ENCODE measurements at places on chromosomes 2 and 18.

- no peak for DNase-seq
Observed at GRCh38 chr18:13585379-13586153, 140.8 kb downstream of the FAM210A start.

DNA sequence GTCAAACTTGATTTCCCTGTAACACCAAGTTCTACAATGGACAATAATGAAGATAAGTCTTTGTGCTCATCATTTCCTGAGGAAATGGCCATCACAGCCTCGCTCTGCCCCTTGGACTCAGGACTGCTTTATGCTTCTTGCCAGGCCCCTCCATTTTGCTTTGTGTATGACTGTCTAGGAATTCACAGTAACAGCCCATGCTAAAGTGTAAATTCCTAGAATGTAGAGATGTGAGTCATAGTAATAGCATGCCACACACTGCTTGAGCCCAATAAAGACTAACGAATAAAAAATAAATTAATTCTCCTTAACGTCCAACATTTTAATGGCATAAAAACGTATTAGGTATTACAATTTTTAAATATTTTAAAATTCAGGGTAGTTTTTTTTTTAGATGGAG lies 226.5 kb downstream of the PID1 start:
- no peak for DNase-seq

- no peak for DNase-seq
Observed at GRCh38 chr2:74528600-74529356, 728 bp downstream of the AUP1 start.

GRCh38 chr2:230234845-230235244 lies 9.3 kb downstream of the SP140 start:
- DNase-seq, result no peak

GRCh38 chr18:56393870-56394269 lies 244.5 kb downstream of the TXNL1 start:
- no peak for DNase-seq

- no peak for DNase-seq
Observed at GRCh38 chr2:132731441-132731840, 61.4 kb upstream of the LYPD1 start.

- no peak for DNase-seq
Observed at GRCh38 chr2:64819361-64819760, 165.6 kb upstream of the SERTAD2 start.

DNA sequence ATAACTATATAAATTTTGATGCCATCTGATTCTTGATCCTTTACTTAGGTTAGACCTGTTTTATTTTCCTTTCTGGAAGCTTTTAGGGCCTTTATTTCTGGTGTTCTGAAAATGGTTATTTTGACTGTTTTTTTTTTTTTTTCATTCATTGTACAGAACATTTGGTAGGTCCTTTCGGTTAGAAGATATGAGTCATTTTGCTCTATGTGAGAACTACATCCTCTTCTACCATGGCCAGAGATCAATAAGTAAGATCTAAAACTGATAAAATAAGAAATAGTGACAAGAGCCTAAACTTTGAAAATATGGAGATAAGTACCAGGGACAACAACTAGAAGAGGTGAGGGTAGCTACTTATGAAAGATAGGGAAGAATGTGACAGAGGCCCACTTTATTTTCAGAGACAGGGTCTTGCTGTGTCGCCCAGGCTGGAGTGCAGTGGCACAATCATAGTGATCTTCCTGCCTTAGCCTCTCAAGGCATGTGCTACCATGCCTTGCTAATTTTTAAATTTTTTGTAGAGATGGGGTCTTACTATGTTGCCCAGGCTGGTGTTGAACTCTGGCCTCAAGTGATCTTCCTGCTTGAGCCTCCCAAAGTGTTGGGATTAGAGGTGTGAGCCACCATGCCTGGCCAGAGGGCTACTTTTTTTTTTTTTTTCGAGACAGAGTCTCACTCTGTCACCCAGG lies 66.5 kb downstream of the EIF2AK3 start:
- DNase-seq, result no peak

DNA sequence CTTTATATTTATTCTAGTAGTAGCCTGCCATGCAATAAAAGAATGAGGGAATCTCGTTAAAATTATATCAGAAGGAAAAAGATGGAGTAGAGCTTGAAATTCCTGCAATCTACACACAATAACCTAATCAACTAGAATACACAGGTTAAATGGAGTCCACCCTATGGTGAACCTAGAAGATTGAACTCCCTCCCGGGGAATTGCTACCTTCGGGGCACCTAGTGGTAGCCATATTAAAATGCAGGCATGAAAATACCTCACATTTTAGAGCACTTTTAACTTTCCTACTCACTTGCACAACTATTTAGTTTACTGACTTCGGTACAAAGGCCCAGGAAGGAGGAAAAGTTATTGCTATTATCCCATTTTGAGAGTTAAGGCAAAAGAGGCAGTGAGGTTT lies 174.5 kb downstream of the SS18 start:
- DNase-seq, result no peak

DNA sequence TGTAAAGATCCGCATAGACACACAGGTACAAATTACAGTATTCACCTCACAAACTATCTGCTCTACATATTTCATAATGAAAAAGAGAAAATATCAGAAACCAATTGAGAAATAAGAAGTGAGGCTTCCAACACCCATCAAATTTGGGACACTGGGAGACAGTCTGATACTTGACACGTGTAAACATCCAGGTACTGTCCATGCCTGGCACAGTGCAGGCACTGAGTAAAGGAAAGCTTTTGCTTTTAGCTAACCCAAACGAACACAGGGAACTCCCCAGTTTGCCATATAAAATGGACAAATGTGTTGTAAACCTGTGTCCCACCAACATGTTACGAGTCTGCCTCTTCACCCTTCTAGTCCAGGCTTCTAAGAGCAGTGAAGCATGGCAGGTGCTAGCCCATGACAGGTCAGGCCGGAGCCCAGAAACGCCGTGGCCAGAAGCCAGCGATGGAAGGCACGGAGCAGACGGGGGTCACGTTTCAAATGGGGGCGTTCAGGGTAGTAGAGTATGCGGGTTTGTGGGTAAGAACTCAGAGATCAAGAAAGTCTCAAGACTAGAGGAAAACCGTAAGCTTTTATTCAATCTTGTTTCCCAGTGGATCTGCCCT lies 27.0 kb downstream of the CDH2 start:
- DNase-seq, result no peak

- DNase-seq, result no peak
Observed at GRCh38 chr2:237513693-237514092, 26.6 kb downstream of the MLPH start.

DNA sequence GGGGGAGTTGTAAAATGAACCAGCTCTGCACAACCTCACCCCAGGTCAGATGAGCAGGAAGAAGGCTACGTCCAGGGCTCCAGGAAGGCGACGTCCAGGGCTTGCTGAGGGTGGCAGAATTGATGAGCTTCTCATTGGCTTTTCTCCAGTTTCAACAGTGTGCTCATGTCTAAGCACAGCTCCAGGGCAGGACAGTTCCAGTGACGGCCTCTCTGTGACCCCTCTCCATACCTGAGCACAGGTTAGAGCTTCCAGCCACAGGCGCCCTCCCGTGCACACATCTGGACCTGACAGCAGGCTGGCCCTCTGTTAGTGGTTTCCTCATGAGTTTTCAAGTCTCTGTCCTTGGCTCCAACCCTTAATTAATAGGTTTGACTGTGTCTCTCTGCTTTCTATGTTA lies 327.6 kb downstream of the ZNF516 start:
- DNase-seq, result no peak

- no peak for DNase-seq
Observed at GRCh38 chr2:113357071-113357470, 78.3 kb upstream of the PAX8 start.

DNA sequence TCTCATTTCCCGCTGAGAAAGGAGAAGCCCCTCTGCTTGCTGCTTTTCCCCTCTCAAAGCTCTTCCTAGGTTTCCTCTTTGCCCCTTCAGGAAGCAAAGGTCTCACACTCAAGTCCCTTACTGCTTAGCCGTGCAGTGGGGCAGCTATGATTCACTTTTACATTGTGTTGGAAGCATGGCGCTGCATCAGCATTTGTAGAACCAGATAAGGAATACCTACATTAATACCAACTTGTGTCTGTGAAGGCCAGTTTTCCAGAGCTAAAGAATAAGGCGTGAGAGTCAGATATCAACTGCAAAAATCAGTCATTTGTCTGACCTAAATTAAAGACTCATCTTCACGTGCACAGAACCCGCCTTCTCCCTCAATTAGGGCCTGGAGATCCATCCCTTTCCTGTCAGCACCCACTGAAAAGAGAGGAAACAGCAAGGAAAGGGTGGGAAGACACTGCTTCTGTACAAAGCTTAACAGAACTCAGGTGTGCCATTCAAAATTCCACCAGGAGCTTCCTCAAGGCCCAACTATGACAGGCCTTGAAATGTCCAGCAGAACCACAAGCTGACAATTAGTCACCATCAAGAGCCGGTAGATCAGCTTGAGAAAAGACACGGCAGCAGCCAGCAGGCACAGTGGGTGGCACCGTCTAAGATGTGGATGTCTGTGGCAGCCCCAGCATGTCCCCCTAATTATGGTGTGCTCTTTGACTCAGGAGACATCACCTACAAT lies 16.1 kb upstream of the XDH start:
- no peak for DNase-seq

GRCh38 chr18:58862356-58862755 lies 2.3 kb upstream of the ZNF532 start:
- no peak for DNase-seq

GRCh38 chr2:73984922-73985307 lies 205 bp downstream of the TET3 start:
- no peak for DNase-seq

- no peak for DNase-seq
Observed at GRCh38 chr2:3105814-3106569, 271.6 kb downstream of the EIPR1 start.

DNA sequence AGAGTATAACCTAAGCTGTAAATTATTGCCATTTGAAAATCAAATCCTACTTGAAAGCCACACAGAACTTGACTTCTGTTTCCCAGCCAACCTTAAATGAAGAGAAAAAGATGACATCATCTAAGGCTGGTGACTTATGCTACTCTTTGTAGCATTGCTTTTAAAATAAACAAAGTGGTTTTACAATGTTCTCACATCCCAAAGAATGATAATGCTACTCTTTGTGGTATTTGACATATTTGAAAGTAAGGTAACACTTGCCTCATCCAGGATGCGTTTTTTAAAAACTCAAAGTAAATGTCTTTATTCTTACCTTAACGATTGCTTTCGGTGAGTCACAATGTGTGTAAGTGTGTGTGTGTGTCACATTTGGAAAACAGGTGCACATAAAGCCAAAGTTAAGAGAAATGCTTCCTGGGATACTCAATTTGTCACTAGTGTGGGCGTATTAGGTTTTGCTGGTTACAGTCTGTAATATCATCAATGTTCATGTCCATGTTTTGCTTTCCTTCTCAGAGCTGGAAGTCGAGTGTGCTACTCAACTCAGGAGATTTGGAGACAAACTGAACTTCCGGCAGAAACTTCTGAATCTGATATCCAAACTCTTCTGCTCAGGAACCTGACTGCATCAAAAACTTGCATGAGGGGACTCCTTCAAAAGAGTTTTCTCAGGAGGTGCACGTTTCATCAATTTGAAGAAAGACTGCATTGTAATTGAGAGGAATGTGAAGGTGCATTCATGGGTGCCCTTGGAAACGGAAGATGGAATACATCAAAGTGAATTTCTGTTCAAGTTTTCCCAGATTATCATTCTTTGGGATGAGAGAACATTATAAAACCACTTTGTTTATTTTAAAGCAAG lies 2.6 kb downstream of the PMAIP1 start:
- no peak for DNase-seq

Data from amniotic stem cell (primary cell).